ENCODE measurements at places on chromosomes 2 and 18.

GRCh38 chr2:175883586-175884194 lies 118.4 kb downstream of the LNPK start:
- DNase-seq, result no peak

DNA sequence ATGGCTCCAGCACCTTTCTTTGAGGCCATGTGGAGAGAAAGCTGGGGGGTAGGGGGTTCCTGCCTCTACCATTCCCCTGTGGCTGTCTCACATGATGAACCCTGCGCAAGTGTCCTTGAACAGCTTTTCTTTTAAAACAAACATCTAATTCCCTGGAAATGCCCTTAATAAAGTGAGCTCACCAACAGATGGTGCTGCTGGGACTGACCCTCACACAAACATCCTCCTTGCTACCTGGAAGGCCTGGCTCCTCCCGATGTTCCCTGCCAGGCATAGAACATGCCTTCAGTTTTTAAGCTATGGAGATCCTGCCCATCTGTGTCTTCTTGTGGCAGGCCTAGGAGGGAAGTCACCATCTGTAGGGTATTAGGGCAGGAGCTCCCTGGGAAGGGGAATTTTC lies 60.7 kb upstream of the GATA6 start:
- no peak for DNase-seq

DNA sequence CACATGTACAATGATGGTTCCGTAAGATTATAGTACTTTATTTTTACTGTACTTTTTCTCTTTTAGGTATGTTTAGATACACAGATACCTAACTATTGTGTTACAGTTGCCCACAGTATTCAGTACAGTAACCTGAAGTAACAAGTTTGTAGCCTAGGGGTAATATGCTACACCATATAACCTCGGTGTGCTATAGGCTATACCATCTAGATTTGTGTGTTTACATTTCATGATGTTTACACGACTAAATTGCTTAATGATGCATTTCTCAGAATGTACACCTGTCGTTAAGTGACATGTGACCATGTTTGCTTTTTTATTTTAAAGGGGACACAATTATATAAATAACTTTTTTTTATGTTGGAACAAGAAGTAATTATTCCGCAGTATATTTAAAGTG lies 34.5 kb downstream of the PIK3C3 start:
- no peak for DNase-seq

- no peak for DNase-seq
Observed at GRCh38 chr2:183868707-183869106, 729.6 kb upstream of the ZNF804A start.

GRCh38 chr2:225989809-225990208 lies 590.3 kb downstream of the NYAP2 start:
- DNase-seq, result no peak

- no peak for DNase-seq
Observed at GRCh38 chr18:3612315-3612714, 162.3 kb downstream of the TGIF1 start.

- no peak for DNase-seq
Observed at GRCh38 chr2:61074100-61074499, 8.4 kb downstream of the SANBR start.

- DNase-seq, result no peak
Observed at GRCh38 chr18:40235836-40236235, 1719.2 kb upstream of the PIK3C3 start.

DNA sequence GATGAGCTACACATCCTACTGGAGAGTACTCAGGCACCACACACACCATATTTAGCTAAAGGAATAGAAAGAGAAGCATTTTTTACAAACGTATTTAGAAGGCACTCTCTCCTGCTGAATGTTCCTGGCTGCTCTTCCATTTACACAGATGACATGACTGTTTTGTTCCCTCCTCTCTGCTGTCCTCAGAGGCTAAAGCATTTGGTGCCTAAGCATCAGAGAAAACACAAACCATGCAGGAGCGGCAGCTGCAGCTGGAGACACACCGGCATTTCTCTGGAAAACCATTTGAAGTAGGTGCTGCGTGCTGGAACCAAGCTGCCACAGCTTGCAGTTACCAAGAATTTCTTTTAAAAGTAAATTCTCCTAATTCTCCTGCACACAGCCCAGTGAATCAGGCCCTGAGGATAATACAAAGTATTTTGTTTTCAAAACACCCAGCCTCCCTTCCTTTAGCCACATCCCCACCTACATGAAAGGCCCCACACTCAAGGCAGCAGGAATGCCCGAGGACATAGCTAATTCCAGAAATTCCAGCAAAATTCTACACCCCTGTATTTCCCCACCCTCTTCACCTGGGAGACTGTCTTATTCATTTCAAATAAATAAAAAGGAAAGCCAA lies 488.9 kb upstream of the SOX11 start:
- no peak for DNase-seq

DNA sequence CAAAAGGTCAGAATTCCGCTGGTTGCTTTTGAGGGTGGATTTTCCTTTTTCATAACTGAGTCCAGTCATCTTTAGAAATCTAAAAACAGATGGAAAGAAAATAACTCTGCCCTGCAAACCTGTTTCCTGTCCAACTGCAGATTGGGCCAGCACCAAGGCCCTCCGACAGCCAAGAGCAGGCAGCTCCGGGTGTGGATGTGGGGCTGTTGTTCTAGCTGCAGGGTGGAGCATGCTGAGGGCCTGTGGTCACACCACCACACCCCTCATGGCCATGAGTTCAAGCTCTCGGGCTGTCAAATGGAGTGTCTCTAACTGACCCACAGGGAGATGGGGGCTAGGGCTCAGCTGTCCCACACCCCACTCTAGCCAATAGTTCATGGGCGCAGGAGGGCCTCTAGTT lies 69.3 kb upstream of the BZW1 start:
- DNase-seq, result no peak

GRCh38 chr18:67794521-67794920 lies 278.0 kb upstream of the DSEL start:
- no peak for DNase-seq

- peak; percentile 48 for DNase-seq
Observed at GRCh38 chr2:205733648-205734047, 51.3 kb downstream of the NRP2 start.

DNA sequence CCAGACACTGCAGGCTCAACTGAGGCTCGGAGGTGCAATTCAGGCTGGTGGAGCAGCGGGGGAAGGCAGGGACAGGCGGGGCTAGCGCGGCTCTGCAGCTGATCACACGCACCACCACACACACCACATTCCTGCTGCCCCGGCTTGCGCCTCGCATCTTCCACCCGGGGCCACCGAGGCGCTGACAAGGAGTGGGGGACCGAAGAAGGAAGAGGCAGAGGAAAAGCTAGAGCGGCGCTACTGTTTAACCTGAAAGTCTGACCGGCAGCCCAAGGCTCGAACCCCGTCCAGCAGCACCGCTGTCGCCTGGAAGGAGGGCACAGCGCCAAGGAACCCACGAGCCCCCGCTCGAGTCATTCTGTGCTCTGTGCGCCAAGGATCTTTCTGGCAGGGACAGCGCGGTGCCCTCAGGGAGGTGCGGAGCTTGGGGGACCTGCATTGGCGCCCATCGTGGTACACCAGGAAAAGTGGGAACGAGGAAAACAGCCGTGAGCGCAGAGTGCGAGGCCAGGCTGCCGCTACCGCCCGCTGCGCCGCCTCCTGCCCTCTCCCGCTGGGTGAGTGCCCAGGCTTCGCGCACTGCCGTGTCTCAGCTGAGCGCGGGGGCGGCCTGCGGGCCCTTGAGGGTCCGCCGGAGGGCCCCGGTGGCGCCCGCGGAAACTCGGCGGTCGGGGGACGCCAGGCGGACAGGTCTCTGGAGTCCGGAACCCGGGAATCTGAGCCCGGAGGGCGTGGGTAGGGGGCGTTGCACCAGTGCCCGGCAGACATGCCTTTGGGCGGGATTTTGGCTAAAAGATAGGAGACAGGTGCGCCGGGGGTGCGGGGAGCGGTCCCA lies 860 bp upstream of the KCNJ3 start:
- peak; percentile 66 for DNase-seq

- no peak for DNase-seq
Observed at GRCh38 chr2:171081649-171082111, 79.0 kb downstream of the TLK1 start.

GRCh38 chr2:102618452-102619413 lies 620 bp upstream of the SLC9A2 start:
- peak; percentile 31 for DNase-seq

- DNase-seq, result peak; percentile 38
Observed at GRCh38 chr2:222753251-222753824, 81.9 kb downstream of the MOGAT1 start.

GRCh38 chr2:147543056-147543455 lies 301.8 kb upstream of the ACVR2A start:
- DNase-seq, result no peak

- no peak for DNase-seq
Observed at GRCh38 chr2:70698847-70699246, 69.2 kb downstream of the ADD2 start.

GRCh38 chr18:37420315-37420880 lies 145.2 kb downstream of the CELF4 start:
- DNase-seq, result no peak

- no peak for DNase-seq
Observed at GRCh38 chr2:1460851-1461418, 47.7 kb downstream of the TPO start.

DNA sequence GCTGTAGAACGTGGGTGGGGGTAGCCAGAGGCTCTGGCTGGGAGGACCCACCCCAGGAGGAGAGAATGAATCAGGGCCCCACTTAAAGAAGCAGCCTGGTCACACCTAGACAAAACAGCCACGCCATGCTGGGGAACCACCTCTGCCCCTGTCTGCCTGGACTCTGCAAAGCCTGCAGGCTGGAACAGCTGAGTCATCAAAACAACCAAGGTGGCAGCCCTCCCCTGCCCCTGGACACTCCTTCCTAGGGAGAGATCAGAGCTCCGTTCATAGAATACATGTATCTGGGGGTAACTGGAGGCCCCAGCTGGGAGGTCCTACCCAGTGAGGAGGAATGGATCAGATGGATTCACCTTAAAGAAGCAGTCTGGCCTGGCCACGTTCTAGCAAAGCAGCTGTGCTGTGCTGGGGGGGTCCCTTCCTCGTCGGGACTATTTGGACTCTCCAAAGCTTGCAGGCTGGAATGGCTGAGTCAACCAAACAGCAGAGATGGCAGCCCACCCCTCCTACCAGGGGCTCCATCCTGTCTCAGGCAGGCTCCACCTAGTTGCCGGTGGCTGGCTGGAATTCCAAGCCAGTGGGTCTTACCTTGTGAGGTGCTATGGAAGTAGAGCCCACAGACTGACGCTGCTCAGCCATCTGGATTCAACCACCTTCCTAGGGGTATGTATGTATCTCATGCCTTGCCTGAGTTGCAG lies 50.5 kb upstream of the NT5C1B start:
- DNase-seq, result no peak

DNA sequence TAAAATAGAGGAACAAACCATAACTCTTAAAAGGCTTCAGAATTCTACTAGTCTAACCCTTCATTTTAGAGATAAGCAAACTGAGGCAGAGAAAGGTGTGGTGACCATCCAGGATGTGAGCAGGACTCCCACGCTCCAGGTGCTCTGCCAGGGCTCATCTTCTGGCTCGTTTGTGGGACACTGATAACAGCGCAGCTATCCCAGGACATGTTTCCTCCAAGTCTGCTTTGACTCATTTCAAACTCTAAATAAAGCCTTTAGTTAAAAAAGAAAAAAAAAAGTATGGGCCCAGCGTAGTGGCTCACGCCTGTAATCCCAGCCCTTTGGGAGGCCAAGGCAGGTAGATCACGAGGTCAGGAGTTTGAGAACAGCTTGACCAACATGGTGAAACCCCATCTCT lies 28.4 kb downstream of the CNRIP1 start:
- no peak for DNase-seq

DNA sequence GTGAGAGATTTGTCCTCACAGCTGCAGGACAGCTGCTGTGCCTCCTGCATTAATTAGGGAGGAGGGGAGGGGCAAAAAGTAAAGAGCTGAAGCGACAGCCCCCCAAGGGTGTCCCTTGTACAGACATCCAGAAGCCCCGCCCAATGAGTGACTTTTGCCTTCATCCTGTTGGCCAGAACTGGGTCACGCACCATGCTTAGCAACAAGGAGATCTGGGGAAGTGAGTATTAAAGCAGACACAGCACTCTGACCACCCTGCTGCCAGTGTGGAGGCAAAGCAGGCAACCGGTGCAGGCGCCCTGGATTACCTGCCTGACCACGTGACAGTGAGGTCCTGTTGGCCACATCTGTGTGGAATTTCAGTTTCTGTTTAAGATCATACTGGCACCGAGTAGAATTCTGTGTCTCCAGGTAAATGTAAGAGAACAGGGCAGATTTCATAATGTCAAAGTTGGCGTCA lies 21.5 kb upstream of the BIN1 start:
- no peak for DNase-seq

- DNase-seq, result no peak
Observed at GRCh38 chr2:94996305-94997100, 29.0 kb upstream of the MAL start.

GRCh38 chr2:168233726-168234406 lies 13.5 kb downstream of the STK39 start:
- DNase-seq, result no peak

DNA sequence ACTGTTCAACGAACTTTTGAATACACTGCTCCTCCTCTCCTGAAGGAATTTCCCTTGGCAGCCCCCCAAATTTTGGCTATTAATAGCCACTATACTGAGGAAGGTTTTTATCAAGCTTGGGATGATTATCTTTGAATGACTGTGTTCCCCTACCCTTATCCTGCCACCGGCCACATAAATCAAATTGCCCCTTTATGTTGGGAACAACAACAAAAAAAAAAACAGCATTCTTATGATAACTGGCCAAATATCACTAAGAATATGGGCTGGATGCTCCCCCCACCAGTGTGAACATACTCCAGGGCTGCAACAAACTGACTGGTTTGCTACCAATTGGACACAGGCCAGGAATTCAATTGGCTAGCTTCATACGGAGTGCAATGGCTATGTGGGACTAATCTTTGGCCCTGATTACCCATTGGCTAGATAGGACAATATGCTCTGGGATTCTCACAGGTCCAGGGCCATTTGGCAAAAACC lies 20.6 kb downstream of the DUSP11 start:
- no peak for DNase-seq

DNA sequence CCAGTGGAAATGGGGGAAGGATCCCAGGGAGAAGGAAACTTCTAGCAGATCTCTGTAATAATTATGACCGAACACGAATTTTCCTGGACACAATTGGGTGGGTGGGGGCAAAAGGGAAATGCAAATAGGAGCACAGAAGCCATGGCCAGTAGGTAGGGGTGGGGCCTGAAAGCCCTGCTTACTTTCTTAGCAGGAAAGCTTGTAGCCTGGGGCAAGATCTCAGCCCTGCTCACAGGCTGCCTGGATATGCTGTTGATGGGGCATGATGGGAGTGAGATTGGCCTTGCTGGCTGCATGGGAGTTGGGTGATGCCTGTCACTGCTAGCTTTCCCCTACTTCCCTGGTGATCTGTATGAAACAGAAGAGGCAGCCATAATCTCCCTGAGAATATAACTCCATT lies 45.9 kb upstream of the SPOPL start:
- no peak for DNase-seq

- DNase-seq, result no peak
Observed at GRCh38 chr18:54812885-54813284, 15.4 kb upstream of the RAB27B start.

GRCh38 chr18:50662177-50662576 lies 102.3 kb downstream of the MAPK4 start:
- DNase-seq, result no peak
